Frontal cortex (tissue), 4 donors: ENCODE measurements at places on chromosomes 13 and 19. TPM values are rescaled to one million over a fixed set of nuclear protein-coding genes. Genes with fewer than 3 reads are reported as not detected.

DNA sequence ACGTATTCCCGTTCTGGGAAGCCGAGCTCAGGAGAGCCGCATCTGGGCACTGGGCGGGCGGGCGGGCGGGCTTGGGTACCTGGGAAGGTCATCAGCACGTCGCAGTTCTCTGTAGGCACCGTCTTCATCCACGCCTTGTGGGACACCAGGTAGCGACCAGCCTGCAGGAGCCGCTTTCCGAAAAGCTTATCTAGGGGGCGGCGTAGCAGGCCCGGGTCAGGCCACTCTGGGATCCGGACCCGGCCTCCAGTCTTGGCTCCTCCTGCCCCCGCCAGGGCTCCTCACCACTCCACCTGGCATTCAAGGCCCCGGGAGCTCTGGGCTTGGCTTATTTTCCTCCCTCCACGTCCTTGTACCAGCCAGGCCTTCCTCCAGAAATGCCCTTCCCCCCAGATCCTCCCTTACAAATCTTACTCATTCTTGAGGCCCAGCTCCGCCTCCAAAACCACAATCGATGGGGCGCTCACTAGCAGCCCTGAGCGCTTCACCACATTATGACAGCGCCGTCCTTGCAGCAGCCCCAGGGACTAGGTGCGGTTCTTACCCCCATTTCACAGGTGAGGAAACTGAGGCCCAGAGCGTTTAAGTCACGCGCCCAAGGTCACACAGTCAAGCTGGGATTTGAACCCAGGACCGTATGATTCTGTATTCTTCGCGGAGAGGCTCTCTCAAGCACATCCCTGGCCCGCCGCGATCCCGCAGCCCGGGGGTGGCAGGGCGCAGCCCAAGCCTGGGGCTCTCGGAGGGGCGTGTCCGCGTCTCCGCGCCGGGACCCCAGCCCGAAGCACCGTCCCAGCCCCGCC, 843 bp downstream of the ANO8 start:
- DNase-seq, result peak; percentile 52

- no peak for DNase-seq
Observed at GRCh38 chr19:7544626-7545025, 9.1 kb downstream of the PNPLA6 start.

- DNase-seq, result no peak
Observed at GRCh38 chr13:24035411-24035810, 125.1 kb upstream of the SPATA13 start.

- peak; percentile 62 for DNase-seq
Observed at GRCh38 chr13:27375686-27376326, 48.6 kb upstream of the GTF3A start.

DNA sequence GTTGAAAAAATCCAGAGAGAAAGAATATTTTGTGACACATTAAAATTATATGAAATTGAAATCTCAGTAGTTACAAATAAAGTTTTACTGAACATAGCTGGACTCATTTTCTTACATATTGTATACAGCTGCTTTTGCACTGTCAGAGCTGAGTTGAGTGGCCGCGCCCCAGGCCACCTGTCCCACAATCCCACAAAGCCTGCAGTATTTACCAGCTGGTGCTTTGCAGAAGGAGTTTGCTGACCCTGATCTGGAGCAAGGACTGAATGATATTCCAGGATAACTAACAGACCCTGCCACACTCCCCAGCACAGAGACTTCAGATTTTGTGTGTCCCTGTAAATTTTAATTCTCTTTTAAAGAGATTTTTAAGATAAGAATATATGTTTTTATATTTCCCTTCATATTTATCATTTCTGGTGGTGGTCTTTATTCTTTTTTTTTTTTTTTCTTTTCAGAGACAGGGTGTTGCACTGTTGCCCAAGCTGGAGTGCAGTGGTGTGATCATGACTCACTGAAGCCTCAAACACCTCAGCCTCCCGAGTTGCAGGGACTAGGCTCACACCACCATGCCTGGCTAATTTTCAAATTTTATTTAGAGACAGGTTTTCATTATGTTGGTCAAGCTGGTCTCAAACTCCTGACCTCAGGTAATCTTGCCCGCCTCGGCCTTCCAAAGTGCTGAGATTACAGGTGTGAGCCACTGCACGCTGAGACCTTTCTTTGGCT, 48.5 kb downstream of the TDRD12 start:
- no peak for DNase-seq

DNA sequence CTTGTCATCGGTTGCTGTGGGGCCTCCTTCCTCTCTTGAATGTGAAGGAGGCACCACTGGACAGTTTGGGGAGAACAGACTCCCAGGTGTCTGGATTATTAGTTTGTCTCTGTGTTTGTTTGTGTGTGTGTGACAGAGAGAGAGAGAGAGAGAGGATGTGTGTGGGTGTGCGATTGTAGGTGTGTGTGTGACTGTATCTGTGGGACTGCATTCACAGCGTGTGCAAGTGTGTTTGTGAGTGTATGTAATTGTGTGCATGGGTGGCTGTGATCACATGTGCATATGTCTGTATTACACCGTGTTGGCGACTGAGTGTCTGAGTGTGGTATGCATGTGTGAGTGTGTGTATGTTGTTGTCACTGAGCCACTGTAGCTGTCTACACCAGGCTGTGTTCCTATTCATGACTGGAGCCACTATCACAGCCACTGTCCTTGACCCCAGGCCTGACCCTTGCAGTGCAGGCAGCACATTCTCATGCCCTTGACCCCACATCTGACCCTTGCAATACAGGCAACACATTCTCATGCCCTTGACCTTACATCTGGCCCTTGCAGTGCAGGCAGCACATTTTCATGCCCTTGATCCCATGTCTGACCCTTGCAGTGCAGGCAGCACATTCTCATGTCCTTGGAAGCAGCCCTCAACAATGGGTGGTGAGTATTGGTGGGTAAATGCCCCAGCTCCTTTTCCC, 25.1 kb upstream of the CYP4F8 start:
- no peak for DNase-seq

DNA sequence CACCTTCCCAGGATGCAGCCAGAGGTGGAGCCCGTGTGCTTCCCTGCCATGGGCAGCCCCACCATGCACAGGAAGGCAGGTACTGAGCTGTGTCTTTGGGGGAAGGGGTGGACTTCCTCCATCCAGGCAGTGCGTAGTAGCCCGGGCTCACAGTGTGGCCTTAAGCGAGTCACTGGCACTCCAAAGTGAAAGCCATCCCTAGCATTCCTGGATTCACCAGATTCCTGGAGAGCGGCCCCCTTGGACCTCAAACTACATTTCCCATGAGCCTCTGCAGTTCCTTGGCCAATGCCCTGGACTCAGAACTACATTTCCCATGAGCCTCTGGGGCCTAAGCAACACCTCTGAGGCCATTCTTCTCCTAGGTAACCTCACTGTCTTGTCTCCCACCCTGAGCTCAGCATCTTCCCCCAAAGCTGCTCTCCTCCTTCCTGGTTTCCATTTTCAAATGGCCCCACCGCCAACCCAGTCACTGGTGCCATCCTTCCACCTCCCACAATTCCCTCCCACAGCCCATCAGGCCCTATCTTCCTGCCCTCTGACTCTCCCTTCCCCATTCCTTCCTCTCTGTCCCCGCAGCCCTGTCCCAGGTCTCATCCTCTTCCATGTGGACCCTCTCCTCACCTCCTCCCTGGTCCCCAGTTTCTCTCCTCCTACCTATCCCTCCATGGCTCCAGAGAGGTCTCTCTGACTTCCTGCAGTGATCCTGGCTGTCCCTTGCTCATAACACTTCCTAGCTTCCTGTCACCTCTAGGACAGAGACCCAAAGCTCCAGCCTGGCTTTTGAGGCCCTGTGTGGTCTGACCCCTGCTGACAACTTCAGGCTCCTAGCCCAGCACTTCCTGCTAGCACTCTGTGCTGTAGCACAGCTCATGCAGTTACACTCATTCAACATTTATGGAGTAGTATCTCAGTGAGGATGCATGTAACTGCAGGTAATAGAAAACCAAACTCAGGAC, at the start of gene C19orf81:
Gene C19orf81, plus strand, starts transcription at position 13 of the 959 bp plus-strand sequence. Its CDS starts 0 bp downstream, at position 13.
- DNase-seq, result no peak

DNA sequence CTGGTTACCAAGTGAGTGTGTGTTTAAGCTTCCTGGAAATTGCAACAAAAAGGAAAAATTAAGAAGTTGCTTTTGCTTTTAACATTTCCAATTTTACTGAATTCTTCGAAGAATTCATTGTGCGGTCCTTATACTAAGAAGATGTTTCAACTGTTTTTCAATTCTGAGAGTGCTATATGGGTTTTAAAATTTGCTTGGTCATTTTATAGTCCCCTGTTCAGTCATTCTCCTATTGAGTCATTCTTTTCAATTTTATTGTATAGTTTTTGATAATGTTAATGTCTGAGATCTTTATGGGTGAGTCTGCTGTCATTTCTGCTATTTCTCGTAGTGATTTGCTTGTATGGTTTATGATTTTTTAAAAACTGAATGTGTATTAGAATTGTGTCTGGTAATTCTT, 26.5 kb downstream of the UBA2 start:
- no peak for DNase-seq

- DNase-seq, result no peak
Observed at GRCh38 chr13:23561261-23561660, 9.0 kb upstream of the TNFRSF19 start.

- no peak for DNase-seq
Observed at GRCh38 chr13:79126706-79127105, 279.3 kb downstream of the RBM26 start.

GRCh38 chr19:10551698-10552301, 8.1 kb downstream of the ATG4D start:
- no peak for DNase-seq

DNA sequence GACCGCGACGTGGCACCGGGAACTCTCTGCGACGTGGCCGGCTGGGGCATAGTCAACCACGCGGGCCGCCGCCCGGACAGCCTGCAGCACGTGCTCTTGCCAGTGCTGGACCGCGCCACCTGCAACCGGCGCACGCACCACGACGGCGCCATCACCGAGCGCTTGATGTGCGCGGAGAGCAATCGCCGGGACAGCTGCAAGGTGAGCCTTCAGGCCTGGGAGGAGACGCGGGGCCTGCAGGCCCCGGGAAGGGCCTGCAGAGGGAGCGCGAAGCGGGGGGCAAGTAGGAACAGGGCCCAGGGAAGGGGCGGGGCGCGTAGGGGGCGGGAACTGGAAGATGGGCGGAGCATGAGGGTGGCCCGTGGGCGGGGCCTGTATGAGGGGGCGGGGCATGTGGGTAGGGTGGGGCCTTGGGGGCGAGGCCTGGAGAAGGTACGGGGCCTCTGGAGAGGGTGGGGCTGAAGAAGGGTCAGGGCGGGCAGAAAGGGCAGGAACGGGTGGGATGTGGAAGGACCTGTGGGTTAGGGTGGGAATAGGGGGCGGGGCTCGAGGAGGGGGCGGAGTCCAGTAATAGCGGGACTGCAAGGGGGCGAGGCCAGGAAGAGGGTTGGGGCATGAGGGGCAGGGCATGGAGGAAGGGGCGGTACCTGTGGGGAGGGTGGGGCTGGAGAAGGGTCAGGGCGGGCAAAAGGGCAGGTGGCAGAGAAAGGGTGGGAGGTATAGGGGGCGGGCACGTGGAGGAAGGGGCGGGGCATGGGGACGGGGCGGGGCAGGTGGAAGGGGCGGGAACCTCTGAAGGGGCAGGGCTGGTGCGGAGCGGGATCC, 2.5 kb downstream of the CFD start:
- no peak for DNase-seq

- no peak for DNase-seq
Observed at GRCh38 chr13:99267927-99268326, 9.7 kb upstream of the GPR18 start.

DNA sequence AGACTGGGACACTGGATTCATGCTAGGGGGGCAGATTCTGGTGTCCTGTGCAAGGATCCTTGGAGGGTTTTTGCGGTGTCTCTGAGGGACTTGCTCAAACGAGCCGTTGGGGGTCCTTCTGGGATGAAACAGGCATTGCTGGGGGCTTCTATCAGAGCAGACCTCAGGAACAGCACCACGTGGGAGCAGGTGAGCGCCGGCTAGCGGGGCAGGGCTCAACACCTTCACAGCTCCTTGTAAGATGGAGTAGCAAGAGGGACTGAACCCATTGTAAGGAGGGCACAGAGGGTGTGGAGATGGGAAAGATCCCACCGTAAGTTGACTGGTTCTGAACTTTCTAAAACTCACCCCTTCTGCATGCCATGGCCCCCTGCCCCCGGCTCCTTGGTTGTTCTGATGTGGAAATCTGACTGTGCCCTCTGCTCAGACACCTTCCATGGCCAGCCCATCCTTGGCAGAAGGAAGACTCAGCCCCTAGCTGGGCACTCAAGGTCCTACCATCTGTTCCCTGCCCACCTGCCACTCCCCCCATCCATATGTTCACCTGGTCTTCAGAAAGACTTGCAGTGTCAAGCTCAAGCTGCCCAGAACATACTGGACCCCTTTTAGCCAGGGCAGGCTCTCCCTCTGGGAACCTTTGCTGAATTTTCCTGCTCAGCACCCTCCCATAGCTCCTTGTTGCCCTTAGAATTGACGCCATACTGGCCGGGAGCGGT, 1.2 kb downstream of the SLC27A1 start:
- no peak for DNase-seq

DNA sequence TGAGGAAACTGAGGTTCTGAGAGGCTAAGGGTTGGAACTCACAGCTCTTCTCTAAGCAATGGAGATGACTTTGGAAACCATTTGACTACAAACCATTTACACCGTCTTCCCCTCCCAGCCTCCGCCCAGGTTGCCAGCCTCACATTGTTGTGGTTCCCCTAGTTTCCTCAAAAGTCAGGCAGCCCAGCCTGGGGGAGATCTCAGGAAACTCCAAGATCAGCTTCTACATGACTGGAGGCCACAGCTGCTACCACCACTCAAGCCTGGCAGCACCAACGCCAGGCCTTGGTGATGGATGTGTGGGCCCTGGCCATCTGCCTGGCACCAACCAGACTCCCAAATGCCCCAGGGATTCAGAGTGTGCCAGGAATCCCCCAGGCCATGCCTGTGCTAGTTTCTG, 207.9 kb downstream of the TSHZ3 start:
- DNase-seq, result no peak

- DNase-seq, result no peak
Observed at GRCh38 chr19:15213715-15214381, 13.1 kb upstream of the NOTCH3 start.

GRCh38 chr19:9721861-9722260, 46.7 kb downstream of the ZNF846 start:
- no peak for DNase-seq

DNA sequence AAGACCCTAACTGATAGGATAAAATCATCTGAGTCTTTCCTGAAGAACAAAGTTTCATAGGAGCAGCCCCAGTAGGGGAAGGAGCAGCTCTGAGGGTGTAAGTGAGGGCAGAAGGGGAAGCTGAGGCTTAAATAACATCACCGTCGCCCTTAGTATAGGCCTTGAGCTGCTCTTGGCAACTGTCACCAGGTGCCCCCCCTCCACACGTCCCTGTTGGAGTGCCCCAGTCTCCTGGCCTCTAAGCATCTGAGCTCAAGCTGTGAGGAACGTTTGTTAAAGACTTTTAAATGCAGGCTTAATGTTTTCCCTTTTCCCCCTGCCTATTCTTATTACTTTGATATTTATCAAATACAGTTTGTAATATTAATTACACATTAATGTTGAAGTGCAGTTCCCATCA, 170.6 kb downstream of the ZIC5 start:
- DNase-seq, result no peak

The ACTMAP gene
- under 0.01 TPM for total RNA-seq

The SDHAF1 gene
- total RNA-seq, result 13.9 TPM

The FIZ1 gene
- 3.3 TPM for total RNA-seq

The CNN1 gene
- total RNA-seq, result 1.2 TPM

The DNAJC15 gene
- 26.1 TPM for total RNA-seq

The SLC7A10 gene
- total RNA-seq, result 0.41 TPM

The NLRP5 gene
- total RNA-seq, result not detected
